ENCODE measurements at places on chromosomes 1 and 21. TPM values are rescaled to one million over a fixed set of nuclear protein-coding genes. Genes with fewer than 3 reads are reported as not detected.

- DNase-seq: no peak
Measured at GRCh38 chr1:109188781-109189180, 24.9 kb upstream of the SARS1 start.

DNA sequence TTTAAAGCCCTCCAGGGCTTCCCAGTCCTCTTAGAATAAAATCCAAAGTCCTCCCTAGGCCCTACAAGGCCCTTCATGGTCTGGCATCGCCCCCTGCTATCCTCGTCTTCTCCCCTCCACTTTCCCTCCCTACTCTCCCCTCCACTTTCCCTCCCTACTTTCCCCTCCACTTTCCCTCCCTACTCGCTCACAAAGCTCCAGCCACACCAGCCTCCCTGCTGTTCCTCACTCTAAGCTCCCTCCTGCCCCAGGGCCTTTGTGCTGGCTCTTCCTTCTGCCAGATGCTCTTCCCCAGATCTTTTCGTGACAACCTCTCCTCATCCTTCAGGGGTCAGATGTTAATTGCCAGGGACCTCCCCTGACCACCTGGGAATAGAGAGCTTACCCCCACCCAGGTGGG, 12.8 kb downstream of the ARHGEF19 start:
- DNase-seq: no peak

The LHX8 gene
- total RNA-seq: 0.31 TPM

GRCh38 chr1:6331543-6332273, 61.9 kb downstream of the ACOT7 start:
- no peak for DNase-seq

The LCE1C gene
- total RNA-seq: not detected

The TMEM200B gene
- 8.3 TPM for total RNA-seq

DNA sequence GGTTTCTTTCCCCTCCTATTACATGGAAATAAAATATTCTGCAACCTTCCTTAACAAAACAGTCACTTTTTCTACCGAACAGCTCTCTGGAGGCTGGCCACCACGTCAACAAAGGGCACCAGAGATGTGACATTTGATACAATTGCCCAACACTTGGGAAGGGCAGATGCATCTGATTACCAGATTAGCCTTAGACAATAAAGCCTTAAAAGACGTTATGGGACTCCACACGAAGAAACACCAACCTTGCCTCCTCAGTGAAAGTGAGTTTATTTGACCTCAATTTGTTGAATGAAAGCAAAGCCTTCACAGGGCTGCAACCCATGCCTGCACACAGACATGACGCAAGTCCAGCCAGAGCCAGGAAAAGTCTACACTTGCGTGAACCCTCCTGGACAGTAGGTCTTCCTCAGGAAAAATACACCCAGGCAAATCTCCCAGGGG, 136.1 kb downstream of the TGFBR3 start:
- no peak for DNase-seq

The SPRR2E gene
- total RNA-seq: not detected

DNA sequence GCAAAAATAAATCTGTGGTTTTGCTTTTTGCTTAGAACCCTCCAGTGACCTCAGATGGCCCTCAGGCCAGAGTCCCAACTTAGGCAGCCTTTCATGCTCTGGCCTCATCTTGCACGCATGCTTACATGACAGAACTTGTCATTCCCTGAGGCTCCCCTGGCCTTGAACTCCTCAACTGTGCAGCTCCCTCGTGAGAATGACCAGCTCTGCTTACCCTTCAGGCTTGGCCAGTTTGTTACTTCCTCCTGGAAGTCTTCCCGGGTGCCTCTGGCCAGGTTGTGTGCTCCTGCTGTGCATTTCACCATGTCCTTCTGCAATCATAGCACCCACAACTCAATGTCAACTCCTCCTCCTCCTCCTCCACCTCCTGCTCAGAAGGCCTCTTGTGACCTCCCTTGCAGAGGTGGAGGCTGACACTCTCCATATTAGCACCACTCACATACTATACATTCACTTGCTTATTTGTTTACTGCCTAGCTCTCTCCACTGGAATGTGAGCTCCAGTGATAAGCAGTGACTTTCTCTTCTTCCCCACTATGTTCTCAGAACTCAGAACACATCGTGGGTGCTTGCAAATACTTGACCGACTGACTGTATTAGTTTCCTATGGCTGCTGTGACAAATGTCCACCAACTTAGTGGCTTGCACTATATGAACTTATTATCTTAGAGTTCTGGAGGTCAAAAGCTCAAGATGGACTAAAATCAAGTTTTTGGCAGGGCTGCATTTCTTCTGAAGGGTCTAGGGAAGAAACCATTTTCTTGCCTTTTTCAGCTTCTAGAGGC, 41.9 kb downstream of the RCSD1 start:
- no peak for DNase-seq

DNA sequence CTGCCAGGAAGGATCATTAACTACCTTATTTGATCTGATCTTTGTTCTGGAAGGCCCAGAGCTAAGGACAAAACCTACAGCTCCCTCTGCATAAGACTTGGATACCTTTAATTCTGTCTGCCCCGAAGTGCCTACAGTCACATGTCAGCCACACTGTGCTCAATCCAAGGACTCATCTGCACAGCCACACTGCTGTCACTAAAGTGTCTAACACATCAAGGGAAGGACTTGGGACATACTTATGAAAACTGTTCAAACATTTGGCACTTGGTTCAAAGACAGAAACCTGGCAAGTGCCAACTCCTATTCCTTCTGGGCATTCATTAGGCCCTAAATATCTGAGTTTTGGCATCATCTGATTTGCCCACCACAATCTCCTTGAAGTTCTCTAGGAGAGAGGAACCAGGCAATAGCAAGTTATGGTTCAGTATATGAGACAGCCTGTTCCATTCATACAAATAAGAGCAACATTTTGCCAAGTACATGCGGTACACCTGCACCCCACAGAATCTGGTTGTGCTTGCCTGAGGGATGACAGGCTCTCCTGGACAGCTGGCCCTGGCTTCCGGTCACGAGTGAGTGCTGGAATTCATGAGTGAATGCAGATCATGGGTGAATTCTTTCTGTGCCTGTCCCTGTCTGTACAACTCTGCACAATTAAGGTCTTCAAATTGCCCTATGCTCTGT, 105.9 kb downstream of the KCNK1 start:
- no peak for DNase-seq

DNA sequence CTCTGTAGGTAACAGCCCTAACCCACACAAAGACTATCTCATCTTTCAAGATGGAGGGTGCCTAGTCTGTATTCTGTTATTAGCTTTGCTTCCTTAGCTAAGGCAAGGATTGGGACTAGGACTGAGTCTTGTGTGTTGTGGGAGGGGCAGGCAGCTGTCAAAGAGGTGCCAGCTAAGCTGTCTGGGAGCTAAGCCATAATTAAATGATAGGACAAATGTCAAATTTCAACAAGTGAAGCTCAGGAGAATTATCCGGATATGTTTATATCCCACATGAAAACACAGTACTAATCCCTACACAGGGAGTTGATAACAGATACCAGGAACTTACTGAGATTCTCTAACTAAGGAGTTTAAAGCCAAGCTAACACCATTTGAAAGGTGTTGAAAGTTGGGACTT, 70.5 kb upstream of the NGF start:
- no peak for DNase-seq

GRCh38 chr21:38469642-38470041, 28.6 kb downstream of the ERG start:
- DNase-seq: no peak

DNA sequence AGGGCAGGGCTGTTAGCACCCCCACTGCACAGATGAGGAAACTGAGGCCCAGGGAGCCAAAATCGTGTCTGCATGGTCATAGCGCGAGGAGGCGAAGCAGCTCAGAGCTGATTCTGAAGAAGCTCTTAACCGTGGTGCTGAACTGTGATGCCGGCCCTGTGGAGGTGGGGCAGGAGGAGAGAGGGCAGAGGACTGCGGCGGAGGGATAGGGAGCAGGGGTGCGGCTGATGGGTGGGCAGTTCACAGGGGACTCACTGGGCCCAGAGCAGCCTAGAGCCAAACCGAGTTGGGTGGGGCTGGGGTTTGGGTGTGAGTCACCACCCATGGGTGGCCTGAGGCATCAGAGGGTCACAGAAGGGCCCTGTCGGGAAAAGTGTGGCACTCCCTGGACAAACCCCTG, 74.7 kb downstream of the RAP1GAP start:
- DNase-seq: no peak

The C1orf74 gene
- total RNA-seq: 3.6 TPM

GRCh38 chr1:117795190-117795589, 134.2 kb downstream of the GDAP2 start:
- DNase-seq: no peak

The FNBP1L gene
- total RNA-seq: 119 TPM

DNA sequence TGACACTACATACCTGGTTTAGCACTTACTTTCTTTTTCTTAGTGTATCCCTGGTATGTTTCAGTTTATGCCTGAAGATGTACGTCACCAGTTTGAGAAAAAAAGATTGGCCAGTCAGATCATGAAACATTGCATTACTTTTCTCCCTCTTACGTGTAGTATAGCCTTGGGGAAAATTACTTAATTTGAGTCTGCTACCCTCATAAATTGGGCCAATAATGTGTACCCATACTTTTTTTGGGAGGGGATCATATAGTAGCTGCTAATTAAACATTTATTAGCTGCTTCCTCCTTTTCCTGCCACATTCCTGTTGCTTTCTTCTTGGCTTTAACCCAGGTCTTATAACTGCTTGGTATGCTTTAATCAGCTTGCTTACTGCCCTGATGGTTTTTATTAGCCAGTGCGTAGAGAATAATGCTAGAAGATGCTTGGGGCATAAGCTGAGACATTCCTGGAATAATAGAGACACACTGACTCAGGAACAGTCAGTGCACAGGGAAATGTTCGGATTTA, 32.1 kb downstream of the RABGAP1L start:
- DNase-seq: no peak

The ST6GALNAC5 gene
- total RNA-seq: 36.6 TPM

The KIAA1614 gene
- 0.31 TPM for total RNA-seq

- DNase-seq: no peak
Measured at GRCh38 chr1:184509105-184509504, 122.3 kb downstream of the C1orf21 start.
